ENCODE measurements at places on chromosomes 7 and 10.

GRCh38 chr10:86403183-86403797 is 36.7 kb upstream of the GRID1 start:
- DNase-seq, result no peak

DNA sequence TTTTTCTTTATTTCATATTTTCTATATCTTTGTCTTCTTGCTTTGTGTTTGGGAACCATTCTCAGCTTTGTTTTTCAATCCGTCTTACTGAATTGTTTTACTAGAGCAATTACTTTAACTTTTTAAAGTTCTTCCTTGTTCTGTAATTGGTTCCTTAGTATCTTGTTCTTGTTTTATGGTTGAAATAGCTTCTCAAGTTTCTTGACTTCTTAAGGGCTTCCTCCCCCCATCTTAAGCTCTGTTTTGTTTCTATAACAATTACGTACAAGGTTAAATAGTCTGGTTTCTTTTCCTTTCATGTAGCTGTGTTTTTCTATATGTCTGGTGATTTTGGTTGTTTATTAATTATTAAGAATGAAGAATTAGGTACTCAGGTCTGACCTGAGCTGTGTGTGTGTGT is 158.0 kb downstream of the SDHAF3 start:
- DNase-seq, result no peak

- no peak for DNase-seq
Observed at GRCh38 chr10:34479520-34480179, 335.4 kb downstream of the PARD3 start.

GRCh38 chr7:91157579-91158320 is 106.5 kb upstream of the FZD1 start:
- DNase-seq, result no peak

DNA sequence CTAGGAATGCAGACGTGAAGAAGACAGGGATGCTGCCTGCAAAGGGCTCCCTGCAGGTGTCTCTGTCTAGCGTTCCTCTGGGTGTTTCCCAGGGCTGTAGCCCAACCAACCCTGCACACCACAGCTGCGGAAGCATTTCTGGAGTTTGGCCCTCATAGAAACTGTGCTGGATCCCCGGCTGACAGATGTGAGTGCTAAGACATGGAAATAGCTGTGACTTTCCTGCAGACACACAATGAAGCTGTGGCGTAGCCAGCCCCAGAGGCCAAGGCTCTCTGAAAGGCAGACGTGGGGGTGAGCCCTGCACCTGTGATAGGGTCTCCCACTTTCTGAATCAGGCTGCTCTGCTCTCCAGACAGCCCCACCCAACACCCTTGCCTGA is 44.8 kb downstream of the ADCYAP1R1 start:
- no peak for DNase-seq

All from iPS DF 19.7 (cell line).